ENCODE measurements at places on chromosomes 13 and 19.

DNA sequence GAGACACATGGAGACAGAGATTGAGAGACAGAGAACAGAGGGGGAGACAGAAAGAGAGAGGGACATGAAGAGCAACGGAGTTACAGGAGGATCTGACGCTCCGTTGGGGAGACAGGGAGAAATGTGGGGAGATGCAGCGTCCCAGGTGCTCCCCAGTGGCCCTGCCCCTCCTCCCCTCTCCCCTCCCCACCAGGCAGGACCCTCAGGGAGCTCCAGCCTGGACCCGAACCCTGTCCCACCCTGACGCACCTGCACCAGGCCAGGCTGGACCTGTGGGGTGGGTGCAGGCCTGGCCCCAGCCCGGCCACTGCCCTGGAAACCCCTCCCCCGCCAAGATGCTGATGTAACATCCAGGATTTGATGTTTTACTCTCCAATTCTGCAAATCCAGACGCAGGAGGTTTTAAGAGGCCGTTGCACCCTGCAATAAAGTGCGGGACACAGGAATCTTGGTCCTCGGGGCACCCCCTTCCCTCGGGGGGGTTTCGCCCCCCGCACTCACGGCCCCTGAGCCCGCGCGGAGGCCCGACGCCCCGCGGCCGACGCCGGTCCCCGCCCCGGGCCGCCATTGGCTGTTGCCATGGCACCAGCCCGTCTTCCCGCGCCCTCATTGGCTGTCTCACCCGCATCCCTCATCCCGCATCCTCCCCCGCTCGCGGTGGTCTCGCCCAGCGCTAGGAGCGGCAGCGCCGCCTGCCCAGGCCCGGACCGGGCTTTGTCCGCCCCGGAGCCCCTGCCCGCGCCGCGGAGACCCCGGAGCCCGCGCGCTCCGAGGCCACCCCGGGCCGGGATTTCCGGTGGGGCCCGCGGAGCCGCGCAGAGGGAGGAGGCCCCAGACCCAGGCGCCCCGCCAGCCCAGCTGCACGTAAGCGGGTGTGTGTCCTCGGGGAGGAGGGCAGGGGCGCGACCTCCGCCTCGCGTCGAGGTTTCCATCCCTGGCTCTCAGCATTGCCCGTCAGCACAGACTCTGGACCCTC is at the start of gene APC2:
TSS of gene APC2 (plus strand) at position 655 of the 976 bp plus-strand sequence. CDS start 2,881 bp downstream, outside the sequence.
- no peak for DNase-seq

- DNase-seq: no peak
These were observed 6.7 kb downstream of the RGS9BP start for GRCh38 chr19:32682317-32682716.

- DNase-seq: no peak
These were observed 213.2 kb upstream of the EDNRB start for GRCh38 chr13:78131811-78132210.

GRCh38 chr19:2045501-2046045 is 5.5 kb downstream of the MKNK2 start:
- no peak for DNase-seq

DNA sequence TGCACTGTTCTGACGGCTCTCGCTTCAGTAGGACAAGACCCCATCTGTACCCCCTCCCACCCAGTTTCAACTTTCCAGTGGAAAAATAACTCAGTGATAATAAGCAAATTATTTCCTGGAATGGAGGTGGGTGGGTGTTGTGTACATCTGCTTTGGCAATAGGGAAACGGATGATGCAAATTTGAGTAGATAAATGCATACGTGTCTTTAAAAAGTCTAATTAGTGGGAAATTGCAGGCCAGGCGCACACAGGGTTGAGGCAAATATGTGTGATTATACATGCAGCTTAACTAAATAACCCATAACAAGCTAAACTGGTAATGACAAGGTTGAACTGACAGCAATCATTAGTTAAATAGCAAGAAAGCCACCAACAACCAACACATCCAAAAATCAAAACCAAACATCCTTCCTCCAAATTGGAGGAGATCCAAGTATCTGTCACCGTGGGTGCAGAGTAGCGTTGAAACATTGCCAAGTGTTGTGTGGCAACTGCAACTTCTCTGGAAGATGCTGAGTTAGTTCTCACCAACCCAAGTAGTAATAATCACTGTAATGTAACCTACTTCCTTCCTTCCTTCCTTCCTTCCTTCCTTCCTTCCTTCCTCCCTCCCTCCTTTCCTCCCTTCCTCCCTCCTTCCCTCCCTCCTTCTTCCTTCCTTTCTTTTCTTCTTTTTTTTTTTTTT is 54.6 kb downstream of the TRPM4 start:
- DNase-seq: peak; percentile 89

DNA sequence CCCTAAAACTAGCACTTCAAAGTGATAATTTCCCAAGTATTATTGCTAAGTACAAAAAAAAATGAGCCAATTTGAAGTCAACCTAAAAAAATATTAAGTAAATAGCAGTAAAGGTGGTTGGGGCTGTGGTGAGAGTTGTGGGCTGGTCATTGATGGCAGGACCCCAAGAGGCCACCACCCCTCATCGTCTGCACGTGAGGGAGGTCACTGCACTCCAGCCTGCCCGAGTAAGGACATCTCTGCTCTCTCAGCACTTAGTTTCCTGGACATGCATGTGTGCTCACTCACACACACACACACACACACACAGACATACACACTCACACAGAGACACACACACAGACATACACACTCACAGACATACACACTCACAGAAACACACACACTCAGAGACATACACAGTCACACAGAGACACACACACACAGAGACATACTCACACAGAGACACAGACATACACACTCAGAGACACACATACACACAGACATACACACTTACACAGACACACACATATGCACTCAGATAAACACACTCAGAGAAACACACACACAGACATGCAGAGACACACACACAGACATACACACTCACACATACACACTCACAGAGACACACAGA is 127.2 kb upstream of the SOX1 start:
- DNase-seq: no peak

- no peak for DNase-seq
These were observed 57.9 kb downstream of the THSD1 start for GRCh38 chr13:52348071-52348470.

GRCh38 chr19:56159622-56160271 is 16.1 kb upstream of the GALP start:
- no peak for DNase-seq

DNA sequence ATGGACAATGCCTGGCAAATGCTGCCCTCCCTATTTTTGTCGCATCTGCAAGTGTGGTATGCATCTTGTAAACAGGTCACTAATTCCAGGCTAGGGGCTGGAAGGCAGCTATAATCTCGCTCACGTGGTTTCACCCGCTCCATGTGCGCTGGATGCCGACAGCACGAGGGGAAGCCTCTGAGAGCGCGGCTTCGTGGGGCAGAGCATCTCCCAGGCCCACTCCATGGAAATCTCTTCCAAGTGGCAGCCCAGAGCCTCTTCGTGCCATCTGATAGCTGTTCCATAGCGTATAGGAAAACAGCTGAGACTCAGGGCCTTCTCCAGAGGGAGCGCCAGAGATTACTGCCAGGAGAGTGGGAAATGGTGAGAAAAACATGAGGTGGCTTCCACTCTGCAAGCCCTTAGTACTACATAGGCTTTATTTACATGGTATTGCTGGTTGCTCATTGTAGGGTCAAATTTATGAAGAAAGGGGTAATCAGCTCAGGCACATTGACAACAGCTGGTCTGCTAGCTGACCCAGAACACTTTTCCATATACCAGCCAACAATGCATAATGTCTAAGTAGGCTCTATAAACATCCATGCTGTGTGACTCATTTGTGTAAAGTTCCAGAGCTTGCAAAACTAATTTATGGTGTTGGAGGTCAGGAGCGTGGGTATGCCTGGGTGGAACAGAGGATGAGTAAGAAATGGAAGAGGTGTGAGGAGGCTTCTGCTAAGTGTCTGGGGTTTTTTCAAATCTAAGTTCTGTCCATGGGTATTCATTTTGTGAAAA is 165.2 kb downstream of the SHISA2 start:
- no peak for DNase-seq

DNA sequence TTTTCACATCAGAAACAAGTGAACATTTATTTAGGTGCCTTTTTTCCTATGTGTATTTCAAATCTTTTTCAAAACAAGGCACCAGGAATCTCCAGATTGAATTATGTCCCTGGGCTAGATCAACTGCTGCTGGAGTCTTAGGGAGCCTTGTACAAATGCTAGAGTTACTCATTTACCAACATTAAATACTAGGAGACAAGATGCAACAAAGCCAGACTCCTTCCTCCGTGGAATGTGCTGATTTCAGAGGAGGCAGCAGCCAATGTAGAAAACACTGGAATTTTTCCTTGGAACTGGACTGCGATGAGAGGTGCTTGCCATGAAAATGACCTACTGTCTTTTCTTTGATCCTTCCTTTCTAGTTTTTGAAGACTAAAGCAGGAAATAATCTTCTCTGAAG is 1514.7 kb upstream of the MIR17HG start:
- DNase-seq: no peak

- no peak for DNase-seq
These were observed 95.1 kb downstream of the DCT start for GRCh38 chr13:94384231-94384905.

DNA sequence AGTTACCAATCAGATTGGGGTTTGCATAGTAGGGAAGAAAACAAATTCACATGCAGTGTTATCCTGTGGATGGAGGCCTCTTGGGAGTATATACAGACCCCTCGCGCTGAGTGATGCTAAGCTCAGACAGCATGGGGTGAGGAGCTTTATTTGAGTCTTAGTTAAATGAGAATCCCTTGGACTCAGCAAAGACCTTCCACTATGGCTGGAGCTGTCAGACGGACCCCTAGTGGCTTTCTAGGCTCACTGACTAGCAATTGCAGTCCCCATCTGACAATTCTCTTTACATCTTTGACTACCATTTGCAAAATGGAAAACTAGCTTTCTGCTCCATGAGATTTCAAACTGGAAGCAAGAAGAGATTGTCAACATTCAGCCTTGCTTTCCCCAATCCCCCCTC is 90.4 kb downstream of the STOML3 start:
- no peak for DNase-seq

GRCh38 chr13:94175076-94175475 is 304.4 kb downstream of the DCT start:
- no peak for DNase-seq

GRCh38 chr13:49021953-49022352 is 46.2 kb downstream of the FNDC3A start:
- no peak for DNase-seq

DNA sequence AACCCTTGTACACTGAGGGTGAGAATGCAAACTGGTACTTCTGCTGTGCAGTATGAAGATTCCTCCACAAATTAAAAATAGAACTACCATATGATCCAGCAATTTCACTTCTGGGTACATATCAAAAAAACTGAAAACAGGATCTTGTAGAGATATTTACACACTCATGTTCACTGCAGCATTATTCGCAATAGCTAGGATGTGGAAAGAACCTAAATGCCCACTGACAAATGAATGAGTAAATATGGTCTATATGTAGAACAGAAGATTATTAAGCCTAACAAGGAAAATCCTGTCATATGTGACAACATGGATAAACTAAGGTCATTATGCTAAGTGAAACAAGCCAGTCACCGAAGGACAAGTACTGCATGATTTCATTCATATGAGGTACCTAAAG is 304.7 kb downstream of the ENOX1 start:
- no peak for DNase-seq

- no peak for DNase-seq
These were observed at the start of gene CSNK1G2 for GRCh38 chr19:1941146-1942077. Gene CSNK1G2 (plus strand): TSS chr19:1941172. CDS start chr19:1969773, 28,601 bp downstream.

All from RPMI8226 (cell line).